Activated T-cell treated with anti-CD3 and anti-CD28 coated beads, Interleukin-2, amount 50 U/mL, for 48 hours (primary cell): ENCODE measurements at places on chromosomes 6 and 20.

DNA sequence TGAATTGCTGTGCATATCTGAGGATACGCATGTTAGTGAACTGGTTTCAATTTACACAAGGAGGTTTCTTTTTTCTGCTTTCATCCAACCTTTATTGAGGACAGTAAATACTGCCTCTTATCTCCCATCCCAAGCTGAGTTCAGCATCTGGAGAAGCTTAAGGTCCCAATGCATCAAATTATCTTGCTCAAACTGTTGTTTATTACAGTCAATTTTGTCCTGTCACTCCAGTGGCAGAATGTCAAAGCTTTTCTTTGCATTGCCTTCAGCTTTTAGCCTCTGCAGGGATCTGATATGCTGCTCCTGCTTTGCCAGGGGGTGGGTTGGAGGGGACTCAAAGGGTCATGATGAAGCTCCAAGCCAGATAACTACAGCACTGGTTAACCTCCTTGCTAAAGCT is 435.4 kb upstream of the SOX4 start:
- DNase-seq = no peak

DNA sequence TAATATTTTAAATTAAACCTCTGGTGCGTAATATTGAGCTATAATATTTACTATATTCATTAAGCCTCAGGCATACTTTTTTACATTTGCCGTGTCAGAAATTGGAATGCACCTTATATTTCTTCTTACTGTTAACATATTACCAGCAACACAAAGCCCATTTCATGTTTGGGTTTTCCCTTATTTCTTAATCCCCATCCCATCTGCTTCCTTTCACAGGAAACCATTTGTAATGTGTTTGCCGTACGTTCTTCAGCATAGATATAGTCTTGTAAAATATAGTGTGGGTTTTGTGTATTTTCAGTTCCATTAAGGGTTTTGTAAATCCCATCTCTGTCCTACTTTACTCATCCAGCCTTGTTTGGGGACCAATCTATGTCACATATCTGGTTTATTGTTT is 6.5 kb downstream of the EYS start:
- no peak for DNase-seq

GRCh38 chr6:33433544-33434191 is 13.8 kb downstream of the SYNGAP1 start:
- no peak for DNase-seq

GRCh38 chr6:88702956-88703556 is 260.4 kb downstream of the RNGTT start:
- no peak for DNase-seq

GRCh38 chr6:160766989-160767646 is 65.1 kb downstream of the PLG start:
- peak; percentile 71 for DNase-seq

- no peak for DNase-seq
Measured at GRCh38 chr6:150195996-150196417, 53.2 kb downstream of the PPP1R14C start.

- DNase-seq = no peak
Measured at GRCh38 chr6:149854532-149854931, 9.6 kb downstream of the LRP11 start.

DNA sequence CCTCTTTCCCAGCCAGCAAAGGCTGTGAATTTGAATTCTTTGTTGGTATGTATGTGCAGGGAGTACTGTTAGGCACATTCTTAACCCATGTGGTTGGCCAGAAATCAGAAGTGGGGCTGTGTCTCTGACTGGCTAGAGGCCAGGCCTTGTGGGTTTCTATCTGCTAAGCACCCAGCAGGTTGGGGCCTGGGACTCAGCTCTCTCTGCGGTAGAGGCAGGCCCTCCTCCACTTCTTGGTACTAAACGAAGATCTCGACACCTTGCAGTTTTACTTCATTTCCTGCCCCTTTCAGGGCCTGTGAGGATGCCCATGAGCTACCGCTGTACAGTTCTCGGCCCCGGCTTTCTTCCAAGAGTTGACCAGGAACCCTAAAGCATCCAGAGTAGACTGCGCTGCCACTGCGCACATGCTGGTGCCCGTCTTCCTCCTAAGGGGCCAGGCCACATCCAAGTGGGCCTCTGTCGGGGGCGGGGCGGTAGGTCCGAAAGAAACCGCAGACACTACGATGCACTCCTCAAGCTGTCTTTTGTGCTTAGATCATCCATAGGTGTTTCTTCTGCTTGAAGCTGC is 51.1 kb downstream of the TCP11 start:
- no peak for DNase-seq

DNA sequence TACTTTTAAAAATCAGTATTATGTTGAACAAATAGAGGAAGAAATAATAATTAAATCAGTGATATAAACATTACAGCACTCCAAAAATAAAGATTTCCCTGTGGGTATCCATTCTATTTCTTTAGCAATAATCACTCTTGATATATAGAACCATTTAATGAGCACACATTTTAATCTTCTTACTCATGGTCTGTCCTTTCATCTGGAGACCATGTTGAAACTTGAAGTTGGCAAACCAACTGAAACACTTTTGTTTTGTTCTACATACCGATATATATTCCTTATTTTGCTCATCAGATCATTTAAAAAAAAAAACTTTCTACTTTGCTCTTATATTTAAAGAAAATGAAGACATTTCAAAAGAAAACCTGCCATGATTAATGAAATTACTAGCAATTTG is 13.4 kb downstream of the C6orf58 start:
- DNase-seq = no peak
